CD4-positive, alpha-beta T cell treated with Interleukin-4 for 4 hours (primary cell): ENCODE measurements at places on chromosomes 5 and 9.

- DNase-seq, result no peak
Measured at GRCh38 chr5:105413406-105413990, 1850.9 kb upstream of the NUDT12 start.

DNA sequence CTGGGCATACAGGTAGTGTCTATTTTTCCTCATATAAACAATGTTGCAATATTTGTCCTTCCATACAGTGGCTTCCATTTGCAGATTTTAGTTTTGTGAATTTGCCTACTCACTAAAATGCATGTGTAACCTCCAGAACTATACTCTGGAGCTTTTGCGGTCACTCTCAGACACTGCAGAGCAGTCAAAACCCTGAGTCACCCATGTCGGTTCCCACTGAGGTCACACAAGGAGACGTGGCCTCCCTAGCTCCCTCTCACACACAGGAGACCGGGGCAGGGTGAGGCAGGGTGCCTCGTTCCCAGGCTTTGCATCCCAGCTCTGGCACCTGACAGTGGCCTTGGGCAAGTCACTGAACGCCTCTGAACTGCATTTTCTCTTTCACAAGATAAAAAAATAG is 55.5 kb upstream of the ZNF354A start:
- DNase-seq, result no peak

DNA sequence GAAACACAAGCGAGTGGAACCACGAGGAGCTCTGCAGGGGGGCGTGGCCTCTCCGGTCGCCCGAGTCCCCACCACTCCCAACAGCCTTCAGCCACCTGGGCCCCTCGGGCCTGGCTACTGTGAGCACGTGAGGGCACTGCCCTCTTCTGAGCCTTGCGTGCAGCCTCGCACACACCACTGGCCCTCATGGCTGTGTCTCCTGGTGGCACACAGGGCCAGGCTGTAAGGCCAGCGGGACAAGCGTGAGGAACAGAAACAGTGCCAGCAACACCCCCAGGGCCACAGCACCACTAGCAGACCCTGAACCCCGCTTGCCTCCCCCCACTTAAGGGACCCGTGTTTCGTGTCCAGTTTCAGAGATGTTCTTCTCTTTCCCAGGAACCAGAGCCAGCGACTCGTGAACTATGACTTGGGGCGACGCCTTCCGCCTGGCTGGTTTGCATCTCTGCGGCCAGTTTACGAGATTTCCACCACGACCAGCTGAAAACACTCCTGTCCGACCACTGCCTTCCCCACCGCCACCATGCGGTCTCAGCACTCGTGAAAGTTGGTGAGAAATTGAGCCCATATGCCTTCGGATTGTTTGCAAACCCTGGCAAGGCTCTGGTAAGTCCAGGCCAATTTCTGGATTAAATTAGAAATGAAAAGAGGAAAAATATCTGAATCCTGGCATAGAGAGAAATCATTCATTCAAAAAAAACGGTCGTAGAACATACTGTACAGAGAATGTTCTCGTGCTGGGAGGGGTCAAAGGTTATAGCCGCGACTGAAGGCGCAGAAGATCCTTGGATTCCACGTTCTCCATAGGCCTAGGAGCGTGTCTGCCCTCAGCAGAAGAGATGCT is 135.6 kb downstream of the ZNF354C start:
- no peak for DNase-seq

- no peak for DNase-seq
Measured at GRCh38 chr5:82109013-82109412, 137.2 kb downstream of the ATG10 start.

DNA sequence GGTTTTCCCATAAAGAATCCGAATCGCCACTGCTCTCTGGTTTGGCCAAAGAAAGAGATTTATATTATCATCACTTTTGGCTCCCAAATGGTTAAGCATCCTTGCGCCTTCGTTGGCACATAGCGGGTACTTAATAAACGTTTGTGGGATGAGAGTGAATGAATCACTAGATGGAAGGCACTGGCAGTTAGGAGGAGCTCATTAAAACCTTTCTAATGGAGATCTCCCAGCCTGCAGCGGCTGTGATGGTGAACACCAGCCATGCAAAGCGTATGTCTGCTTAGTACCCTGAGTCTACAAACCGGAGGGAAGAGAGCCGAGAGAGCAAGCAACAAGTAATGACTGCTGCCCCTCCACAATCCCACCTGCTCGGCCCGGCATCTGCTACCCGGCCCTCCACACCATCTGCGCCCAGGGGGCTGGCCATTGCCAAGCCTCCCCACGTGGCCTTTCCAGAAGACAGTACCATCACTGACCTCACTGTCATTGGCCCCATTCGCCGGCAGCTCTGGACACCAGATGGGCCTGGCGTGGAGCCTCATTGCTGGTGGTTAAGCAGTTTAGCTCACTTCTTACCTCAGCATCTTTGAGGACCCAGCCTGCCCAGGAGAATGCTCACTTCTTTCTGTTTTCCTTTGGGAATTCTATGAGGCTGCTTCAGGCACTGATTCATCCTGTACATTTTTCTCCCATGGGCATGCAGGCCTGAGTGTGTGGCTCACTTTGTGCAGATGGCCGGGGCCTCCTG is 39.3 kb upstream of the ANKRD33B start:
- no peak for DNase-seq

DNA sequence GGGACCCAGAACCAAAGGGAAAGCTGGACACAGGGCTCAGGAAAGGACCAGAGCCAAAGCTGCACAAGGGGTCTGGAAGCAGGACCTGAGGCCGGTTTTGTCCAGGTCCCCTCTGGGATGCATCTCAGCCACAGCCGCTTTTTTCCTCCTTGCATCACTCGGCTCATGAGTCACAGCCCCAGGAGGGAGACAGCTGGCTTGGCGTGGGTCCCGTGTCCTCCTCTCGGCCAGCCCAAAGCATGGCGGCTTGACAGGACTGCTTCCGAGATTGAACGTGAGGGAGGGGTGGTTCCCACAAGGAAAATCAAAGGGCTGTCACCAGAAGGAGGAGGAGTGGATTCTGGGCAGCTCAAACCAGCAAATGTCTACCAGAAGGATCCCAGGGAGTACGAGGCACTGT is 56.7 kb upstream of the CPLX2 start:
- no peak for DNase-seq

GRCh38 chr9:77142366-77142765 is 35.0 kb upstream of the VPS13A start:
- DNase-seq, result no peak

GRCh38 chr9:131337131-131337848 is 47.8 kb downstream of the PLPP7 start:
- DNase-seq, result no peak
